ENCODE measurements at places on chromosomes 7 and 10. TPM values are rescaled to one million over a fixed set of nuclear protein-coding genes. Genes with fewer than 3 reads are reported as not detected.

DNA sequence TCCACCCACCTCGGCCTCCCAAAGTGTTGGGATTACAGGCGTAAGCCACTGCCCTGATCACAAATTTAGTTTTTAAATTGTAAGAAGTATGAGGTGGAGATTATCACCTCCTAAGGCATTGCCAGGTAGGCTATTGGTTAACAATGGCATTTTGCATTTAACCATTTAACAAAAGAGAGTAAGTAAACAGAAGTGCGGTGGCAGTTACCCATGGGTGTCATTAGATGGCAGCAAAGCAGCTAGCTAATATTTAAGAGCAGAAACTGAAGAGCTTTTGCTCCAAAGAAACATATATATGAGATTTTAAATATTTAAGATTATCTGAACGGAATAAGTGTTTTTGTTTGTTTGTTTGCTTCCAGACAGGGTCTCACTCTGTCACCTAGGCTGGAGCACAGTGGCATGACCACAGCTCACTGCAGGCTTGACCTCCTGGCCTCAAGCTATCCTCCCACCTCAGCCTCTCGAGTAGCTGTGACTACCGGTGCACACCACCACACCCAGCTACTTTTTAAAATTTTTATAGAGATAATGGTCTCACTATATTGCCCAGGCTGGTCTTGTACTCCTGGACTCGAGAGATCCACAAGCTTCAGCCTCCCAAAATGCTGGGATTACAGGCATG is 325.5 kb upstream of the C7orf33 start:
- peak; percentile 43 for DNase-seq

DNA sequence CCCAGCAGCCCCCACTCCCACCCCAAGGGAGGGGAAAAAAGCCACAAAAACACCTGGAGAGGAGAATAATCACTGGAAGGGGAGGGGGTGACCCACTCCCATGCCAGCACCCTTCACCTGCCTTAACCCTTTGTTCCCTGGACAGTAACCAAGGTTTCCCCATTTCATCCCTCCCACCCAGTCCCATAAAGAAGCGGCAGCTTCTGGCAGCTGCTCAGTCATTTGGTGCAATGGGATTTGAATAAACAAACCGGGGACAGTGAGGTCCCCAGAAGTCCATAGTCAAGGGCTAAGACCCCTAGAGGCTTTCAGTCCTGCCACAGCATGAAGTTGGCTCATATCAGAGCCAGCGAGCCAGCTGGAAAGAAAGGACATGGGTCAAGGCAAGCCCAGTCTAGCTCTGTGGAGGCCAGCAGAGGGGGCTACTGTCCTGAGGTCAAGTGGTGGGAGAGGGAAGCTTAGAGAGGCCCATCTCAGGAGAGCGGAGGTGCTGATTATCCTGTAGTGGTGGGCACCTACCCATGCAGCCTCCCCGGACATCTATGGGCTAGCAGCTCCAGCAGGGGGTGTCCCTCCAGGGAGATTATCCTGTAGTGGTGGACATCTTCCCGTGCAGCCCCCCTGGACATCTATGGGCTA is 58.9 kb upstream of the LBX1 start:
- DNase-seq, result no peak

The CALHM1 gene
- 6.3 TPM for total RNA-seq

DNA sequence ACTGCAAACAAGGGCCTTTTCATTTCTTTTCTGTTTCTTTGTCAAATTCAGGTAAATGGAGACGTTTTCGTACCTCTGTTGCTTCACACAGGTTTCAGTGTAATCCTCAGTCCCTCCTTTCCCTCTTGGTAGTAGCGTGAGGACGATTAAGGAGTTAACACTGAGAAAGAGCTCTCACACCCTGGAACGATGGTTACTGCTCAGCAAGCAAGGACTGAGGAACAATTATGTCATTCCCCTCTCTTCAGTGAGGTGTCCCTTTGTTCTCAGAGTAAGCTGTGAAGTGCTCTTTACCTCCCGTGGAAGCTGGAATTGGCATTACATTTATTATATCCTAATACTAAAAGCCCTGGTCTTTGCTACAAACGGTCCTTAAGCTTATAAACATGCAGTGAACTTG is 95.9 kb downstream of the FANK1 start:
- no peak for DNase-seq

The MYH16 gene
- not detected for total RNA-seq

The HNRNPF gene
- total RNA-seq, result 67.4 TPM

GRCh38 chr7:1548944-1549343 is 7.1 kb downstream of the TMEM184A start:
- no peak for DNase-seq

DNA sequence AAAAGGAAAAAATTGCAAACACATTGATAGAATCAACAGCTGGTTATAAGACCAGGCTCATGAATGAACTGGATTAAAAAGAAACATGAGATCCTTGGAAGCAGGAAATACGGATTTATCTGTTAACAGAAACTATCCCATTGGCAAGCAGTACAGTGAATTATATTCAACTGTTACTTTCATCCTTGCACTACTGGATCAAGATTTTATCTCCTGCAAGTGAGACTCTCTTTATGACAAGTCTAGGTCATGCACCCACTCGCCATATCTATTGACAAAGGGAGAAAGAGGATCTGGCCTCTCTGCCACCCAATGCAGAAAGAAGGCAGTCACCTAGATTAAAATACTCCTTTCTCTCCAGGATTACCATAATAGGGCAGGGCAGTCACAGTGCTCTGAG is 41.4 kb downstream of the CSTF2T start:
- DNase-seq, result no peak

GRCh38 chr10:114279901-114280644 is 41.0 kb downstream of the VWA2 start:
- DNase-seq, result no peak

The RADIL gene
- total RNA-seq, result 4.8 TPM

DNA sequence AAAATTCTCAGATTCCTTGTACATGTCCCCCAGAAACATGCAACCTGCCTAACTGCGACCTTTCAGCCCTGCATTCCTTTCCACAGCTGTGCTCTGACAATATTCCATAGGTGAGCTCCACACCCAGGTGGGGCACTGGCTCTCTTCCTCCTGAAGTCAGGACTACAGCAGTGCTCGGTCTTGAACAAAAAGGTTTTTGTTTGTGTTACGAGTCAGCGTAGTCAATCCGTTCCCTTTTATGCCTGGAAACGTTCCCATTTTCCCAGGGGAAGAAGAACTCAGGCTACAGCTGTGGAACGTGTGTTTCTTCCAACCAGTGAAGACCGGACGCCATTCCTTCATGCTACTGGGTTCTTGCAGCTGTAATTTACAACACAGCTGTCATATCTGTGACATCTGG is 52.4 kb upstream of the PFKP start:
- DNase-seq, result no peak

DNA sequence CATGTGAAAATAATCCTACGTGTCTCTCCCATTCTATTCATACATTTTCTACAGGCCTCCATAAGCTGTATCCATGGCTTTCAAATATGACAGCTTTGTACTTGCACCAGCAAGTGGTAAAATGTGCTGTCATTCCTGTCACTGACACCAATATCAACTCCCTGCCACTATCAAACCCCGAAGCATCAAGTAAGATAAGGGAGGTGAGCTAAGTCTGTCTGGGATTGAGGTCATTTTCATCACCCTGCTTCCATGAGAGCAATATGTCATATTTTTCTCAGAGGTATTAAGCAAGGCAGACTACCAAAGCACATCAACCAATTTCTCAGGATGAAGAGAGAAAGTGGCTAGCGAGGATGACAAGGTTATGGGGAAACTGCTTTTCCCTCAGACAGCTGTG is 11.1 kb downstream of the GPR22 start:
- no peak for DNase-seq

The EGR2 gene
- 0.92 TPM for total RNA-seq

DNA sequence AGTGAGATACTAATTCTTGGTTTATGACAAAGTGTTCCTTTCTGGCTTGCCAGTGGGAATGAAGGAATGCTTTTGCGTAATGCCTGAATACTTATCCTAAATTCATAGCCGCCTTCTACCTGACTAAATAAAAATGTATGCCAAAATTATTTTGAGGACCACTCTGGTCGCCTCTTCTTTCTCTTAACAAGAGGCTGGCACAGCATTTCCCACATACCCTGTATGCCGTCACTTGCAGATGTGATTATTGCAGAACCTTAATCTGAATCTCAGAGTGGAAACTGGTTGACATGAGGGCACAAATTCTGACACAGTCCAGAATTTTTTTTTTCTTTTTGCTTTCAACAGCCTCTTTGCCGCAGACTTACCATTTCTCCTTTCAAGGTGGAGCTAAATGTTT is 124.6 kb upstream of the GLCCI1 start:
- DNase-seq, result no peak

GRCh38 chr10:45403151-45403550 is 29.1 kb downstream of the ALOX5 start:
- DNase-seq, result no peak

The HOGA1 gene
- total RNA-seq, result 2.0 TPM

GRCh38 chr7:76281706-76282343 is 20.6 kb upstream of the HSPB1 start:
- DNase-seq, result no peak

The LIPN gene
- total RNA-seq, result not detected

The CPXM2 gene
- total RNA-seq, result 0.69 TPM

GRCh38 chr7:28550580-28551186 is 138.4 kb downstream of the CREB5 start:
- DNase-seq, result no peak

GRCh38 chr7:127674361-127674760 is 22.4 kb downstream of the SND1 start:
- no peak for DNase-seq

GRCh38 chr10:79344502-79345195 is 2.6 kb upstream of the PPIF start:
- no peak for DNase-seq

GRCh38 chr10:48523212-48523819 is 81.6 kb downstream of the ARHGAP22 start:
- DNase-seq, result no peak

DNA sequence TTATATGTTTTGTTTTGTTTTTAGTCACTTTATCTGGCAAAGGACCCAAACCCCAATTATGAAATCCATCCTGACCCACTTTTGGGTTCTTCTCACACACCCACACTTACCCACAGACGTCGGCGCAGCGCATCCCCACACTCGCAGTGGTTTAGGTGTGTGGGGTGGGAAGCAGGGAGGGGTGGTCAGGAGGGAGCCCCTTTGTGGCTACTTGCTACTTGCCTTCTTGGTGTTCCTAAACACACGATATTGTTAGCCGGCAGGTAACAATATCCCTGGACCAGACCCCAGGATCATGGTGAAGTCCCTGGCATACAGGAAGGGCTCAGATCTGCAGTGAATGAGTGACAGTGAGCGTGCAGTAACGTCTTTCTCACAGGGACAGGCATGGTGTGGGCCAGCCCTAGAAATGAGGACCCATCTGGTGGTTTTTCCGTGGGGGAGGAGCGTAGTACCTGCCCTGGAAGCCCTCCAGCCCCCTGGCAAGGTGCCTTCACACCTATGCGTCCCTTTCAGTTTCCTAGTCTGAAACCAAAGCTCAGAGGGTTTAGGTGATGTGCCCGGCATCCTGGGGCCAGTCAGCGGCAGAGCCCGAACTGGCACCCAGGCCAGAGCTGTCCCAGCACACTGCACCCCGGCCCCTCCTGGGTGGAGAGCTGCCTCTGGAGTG is 4.4 kb downstream of the SPOCK2 start:
- DNase-seq, result no peak

The MYO1G gene
- total RNA-seq, result 0.46 TPM

The TRIM74 gene
- 1.9 TPM for total RNA-seq

The ADCK2 gene
- total RNA-seq, result 32.4 TPM

The HPS1 gene
- total RNA-seq, result 53.7 TPM

The PGAM2 gene
- 20.8 TPM for total RNA-seq

The LRGUK gene
- total RNA-seq, result 2.0 TPM

- DNase-seq, result no peak
Observed at GRCh38 chr10:88090568-88091214, 227.3 kb downstream of the PTEN start.

DNA sequence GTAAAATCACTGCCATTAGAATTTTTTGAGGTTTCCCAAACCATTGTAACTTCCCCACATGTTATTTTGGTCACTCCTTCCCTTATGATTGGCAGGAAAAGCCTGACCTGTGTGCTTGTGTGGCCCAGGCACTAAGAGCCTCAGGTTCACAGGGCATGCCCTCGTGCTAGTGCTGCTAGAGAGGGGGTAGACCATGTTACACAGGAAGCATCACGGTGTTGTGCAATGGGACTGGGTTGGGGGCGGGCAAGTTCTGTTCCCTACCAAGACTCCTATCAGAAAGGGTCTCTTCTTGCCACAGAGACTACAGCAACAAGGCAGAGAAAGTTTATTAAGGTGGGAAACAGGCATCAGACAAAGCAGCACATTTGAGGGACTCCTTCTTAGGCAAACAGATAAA is 32.2 kb downstream of the LSM5 start:
- no peak for DNase-seq

DNA sequence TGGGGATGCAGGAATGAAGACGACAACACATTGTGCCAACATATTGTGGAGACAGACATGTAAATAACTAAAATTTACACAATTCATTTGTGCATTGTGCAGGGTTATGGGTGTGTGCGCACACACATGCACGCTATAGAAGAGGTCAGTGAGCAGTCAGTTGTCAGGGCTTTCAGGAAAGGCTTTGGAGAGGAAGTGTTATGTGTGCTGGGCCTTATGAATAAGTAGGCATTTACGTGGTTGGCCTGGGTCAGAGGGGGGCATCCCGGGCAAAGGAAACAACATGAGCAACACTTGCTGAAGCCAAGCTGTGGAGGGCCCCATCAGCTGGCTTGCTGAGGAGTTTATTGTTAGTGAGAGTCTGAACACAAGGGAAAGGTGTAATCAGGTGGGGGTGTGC is 4.1 kb downstream of the PRXL2A start:
- no peak for DNase-seq

- no peak for DNase-seq
Observed at GRCh38 chr7:50448823-50449222, 1.3 kb downstream of the FIGNL1 start.

The CLCN1 gene
- 0.22 TPM for total RNA-seq

DNA sequence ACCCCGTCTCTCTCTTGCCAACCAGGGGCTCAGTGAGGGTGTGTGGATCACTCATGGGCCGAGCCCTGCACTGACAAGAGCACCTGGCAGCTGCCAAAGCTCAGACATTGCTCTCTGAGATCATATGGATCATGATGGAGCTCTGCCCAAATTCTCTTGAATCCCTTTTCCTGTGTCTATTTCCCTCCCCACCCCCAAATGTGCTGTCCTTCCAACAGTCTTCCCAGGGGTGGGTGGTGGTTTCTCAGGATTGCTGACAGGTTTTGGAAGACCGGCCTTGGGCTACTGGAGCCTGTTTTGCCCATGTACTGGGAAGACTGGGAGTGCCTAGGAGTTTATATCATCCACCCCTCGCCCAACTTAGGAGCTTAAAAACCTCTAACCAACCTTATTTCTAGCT is 10.5 kb downstream of the ARHGAP22 start:
- DNase-seq, result no peak
